ENCODE measurements at places on chromosomes 2 and 18. TPM values are rescaled to one million over a fixed set of nuclear protein-coding genes. Genes with fewer than 3 reads are reported as not detected.

Gene G6PC2
- total RNA-seq, result not detected

- DNase-seq, result no peak
Measured at GRCh38 chr2:193776988-193777387, 1582.3 kb upstream of the TMEFF2 start.

DNA sequence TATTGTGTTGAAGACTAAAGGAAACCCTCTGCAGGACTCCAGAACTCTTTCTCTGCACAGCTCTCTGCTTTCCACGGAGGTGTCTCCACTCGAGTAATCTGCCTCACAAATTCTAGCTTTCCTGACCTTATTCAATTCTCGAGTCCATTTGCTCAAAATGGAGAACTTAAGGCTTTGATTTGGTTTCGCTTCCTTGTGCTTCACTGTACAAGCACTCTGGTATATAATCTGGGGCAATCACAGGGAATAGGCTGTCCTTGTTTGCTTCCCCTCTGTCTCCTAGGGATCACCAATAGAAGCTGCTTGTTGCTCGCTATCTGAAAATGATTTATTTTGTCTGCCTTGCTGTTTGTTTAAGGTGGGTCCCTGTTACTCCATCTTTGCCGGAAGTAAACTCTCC, 129.1 kb upstream of the DOCK10 start:
- no peak for DNase-seq

Gene COPS8
- total RNA-seq, result 73.1 TPM

DNA sequence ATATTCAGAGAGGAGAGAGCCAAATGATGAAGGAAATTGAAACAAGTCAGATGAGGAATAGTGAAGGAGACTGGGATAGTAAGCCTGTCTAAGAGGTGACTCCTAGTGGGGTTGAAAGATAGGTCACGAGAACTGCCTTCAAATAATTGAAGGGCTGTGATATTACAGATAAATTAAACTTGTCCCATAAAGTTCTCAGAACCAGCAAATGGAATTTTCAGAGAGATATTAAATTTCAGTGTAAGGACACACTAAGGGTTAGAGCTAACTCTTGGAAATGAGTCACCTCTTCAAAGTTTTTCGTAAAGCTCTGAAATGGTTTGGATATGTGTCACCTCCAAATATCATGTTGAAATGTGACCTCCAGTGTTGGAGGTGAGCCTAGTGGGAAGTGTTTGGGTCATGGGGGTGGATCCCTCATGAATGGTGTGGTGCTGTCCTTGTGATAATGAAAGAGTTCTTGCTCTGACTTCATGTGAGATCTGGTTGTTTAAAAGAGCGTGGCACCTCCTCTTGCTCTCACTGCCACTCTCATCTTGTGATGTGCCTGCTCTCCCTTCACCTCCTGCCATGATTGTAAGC, 87.3 kb downstream of the BABAM2 start:
- no peak for DNase-seq

DNA sequence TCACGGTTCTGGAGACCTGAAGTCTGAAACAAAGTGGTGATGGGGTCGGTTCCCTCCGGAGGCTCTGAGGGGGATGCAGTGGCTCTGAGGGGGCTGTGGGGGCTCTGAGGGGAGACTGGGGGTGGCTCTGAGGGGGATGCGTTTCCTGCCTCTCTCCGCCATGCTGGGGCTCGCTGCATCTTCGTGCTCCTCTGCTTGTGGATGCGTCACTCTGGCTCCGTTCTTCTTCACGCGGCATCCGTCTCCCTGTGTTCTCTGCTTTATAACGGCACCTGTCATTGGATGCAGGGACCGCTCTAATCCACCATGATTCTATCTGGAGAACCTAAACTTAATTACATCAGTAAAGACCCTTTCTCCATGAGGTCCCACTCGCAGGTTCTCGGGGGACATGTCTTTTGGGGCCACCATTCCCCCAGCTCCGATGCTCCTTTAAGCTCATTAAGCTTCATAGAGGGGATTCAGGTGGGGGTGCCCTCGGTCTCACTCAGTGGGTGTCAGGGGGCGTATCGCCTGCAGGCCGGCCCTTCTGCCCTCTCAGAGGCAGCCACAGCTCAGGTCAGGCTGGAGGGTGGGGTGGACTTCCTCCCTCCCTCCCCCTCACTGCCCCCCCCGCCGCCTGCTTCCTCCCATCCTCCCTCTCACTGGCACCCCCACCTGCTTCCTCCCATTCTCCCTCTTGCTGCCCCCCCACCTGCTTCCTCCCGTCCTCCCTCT, 18.4 kb downstream of the RTP5 start:
- DNase-seq, result no peak

DNA sequence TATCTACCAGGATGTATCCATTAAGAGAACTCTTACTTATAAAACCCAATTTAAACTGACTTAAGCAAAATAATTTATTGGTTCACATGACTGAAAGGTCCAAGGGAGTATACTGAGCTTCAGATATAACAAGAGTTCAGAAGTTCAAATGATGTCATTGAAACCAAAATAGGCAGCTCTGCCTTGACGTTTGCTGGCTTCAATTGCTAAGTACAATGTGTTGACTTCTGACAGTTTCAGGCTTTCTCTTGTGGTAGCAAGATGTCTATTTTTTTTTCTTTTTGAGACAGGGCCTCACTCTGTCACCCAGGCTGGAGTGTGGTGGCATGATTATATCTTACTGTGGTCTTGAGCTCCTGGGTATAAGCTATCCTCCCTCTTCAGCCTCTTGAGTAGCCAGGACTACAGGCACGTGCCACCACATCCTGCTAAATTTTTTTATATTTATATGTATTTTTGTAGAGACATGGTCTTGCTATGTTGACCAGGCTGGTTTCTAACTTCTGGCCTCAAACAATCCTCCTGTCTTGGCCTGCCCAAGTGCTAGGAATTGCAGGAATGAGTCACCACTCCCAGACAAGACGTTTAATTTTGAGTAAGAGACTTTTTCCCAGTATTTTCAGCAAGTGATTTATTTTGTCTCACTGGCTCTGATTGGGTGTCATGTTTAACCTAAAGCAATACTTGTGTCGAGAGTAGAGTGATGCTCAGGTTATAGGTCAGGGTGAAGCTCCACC, 184.8 kb downstream of the NR4A2 start:
- DNase-seq, result no peak

GRCh38 chr2:201313362-201313761, 43.8 kb downstream of the FLACC1 start:
- DNase-seq, result no peak

GRCh38 chr2:232038251-232038880, 76.9 kb downstream of the DIS3L2 start:
- no peak for DNase-seq

DNA sequence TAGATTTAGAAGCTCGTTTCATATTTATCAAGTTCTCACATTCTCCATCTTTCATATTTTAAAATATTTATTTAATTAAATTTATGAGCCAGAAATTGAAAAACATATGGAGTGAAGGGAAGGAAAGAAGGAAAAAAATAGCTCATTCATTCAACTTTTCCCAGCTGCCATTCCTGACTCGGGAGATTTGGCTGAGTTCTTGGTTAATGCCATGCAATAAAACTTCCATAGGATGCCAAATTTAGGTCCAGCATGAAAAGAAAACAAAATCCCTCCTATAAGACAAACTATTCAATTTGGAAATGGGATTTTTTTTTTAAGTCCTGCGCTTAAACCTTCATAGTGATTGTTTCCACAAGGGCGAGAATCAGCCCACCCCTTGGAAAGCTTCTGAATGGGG, 426.1 kb upstream of the TNP1 start:
- no peak for DNase-seq

DNA sequence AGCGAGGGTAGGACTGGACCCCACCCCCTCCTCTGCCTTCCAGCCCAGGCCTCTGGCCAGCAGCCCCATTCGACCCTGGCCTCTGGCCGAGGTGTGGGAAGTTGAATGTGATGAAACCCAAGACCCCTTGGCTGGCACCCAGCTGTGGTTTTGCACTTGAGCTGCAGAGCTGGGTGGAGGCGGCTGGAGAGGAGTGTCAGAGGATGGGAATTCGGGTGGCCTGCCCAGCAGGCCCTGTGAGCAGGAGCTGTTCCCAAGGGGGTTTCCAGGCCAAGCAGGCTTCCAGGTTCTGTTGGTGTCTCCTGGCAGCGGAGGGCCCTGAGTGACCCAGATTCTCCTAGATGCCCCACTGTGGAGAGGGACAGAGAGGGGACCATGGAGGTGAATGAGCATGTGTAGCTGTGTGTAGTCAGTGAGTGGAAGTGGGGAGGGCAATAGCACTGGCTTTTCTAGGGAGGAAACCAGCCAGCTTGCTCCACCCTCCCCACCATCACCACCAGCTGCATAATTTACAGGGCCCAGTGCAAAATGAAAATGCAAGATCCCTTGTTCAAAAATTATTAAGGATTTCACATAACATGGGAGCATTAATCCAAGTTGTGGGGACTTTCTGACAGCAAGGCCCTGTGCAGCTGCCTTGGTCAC, 172.2 kb upstream of the HAAO start:
- peak; percentile 40 for DNase-seq

Gene CHAC2
- 5.2 TPM for total RNA-seq

Gene TMEM198
- 3.9 TPM for total RNA-seq

- no peak for DNase-seq
Measured at GRCh38 chr2:145593280-145593679, 1073.4 kb upstream of the ZEB2 start.

GRCh38 chr2:143513081-143513480, 383.9 kb downstream of the ARHGAP15 start:
- DNase-seq, result peak; percentile 74

Gene PDCD1
- total RNA-seq, result 0.17 TPM

GRCh38 chr2:128326346-128326745, 7.7 kb upstream of the HS6ST1 start:
- peak; percentile 32 for DNase-seq

DNA sequence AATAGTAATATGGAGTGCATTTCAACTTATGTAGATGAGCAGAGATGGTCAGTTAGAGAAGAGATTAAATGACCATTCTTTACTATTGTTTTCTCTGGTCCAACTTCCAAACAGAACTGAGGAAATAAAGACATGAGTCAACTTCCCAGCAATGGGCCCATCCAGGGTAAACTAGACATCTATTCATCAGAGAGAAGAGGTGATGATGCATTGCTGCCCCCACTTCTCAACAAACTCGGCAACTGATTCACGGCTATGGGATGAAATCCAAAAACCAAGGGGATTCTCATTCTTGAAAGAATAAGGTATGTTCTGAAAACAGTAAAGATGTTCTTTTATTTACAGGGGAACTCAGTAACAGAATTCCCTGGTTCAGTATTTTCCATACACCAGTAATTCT, 190.7 kb downstream of the RDH14 start:
- no peak for DNase-seq

GRCh38 chr2:11050565-11050964, 104.7 kb upstream of the SLC66A3 start:
- DNase-seq, result no peak

- DNase-seq, result no peak
Measured at GRCh38 chr2:134314202-134314601, 60.3 kb downstream of the MGAT5 start.

Gene CLIP4
- 8.4 TPM for total RNA-seq

DNA sequence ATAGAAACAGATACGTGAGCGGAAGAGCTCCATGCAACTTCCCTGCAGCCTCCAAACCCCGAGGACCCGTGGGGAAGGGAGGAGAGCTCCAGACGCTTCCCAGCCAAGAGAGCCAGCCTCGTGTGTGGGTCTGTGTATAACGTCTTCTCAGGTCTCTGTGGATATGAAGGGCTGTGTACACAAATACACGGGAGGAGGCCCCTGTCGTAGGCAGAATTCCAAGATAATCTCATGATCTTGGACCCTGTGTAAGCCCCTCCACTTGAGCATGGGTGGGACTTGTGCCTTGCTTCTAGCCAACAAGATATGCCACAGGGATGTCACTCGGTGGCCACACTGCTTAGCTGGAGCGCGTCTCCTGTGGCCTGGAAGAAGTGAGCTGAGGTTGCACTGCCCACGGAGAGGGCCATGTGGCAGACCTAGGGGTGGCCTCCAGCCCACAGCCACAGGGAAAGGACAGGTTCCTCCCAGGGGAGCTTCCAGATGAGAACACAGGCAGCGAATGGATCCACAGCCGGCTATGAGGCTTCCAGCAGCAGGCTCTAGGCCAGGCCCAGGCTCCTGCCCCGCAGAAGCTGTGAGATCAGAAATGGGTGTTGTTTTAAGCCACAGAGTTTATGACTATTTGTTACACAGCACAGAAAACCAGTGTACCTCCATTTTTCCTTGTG, 15.6 kb upstream of the KLF11 start:
- no peak for DNase-seq

- peak; percentile 85 for DNase-seq
Measured at GRCh38 chr2:104658144-104658835, 195.6 kb upstream of the POU3F3 start.

Gene METTL4
- 17.5 TPM for total RNA-seq

DNA sequence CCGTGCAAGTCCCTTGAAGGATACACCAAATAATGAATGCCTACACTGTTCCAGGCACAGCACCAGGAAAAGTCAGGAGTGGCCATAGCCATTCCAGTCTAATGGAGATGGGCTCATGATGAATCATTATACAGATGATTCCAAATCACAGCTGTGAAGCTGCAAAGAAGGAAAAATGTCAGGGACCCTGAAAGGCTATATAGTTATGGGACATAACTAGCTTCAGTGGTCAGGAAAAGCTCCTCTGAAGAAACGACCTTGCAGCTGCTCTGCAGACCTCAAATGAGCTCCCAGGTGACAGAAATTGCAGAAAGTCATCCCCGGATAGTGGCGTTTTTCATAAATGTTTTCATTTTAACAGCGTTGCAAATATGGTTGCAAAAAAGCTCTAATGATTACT, 200.8 kb downstream of the PTGR3 start:
- no peak for DNase-seq

DNA sequence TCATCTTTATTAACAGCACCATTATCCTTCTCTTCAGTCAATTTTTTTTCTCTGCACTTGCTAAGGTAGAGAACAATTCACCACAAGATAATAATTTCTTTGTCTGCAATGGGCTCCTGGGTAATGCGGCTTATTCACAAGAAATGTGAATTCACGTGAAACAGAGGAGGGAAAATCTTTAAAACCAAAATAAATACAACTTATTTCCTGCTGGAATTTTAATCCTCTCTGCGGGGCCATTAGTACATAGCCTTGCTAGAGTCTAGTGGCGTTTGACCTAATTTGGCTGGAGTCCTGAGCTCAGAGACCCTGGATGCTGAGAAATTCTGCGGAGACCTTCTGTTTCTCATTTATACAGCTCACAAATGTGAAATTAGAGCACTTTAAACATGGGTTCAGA, 319.3 kb upstream of the MMADHC start:
- no peak for DNase-seq

Gene GCKR
- 1.8 TPM for total RNA-seq

DNA sequence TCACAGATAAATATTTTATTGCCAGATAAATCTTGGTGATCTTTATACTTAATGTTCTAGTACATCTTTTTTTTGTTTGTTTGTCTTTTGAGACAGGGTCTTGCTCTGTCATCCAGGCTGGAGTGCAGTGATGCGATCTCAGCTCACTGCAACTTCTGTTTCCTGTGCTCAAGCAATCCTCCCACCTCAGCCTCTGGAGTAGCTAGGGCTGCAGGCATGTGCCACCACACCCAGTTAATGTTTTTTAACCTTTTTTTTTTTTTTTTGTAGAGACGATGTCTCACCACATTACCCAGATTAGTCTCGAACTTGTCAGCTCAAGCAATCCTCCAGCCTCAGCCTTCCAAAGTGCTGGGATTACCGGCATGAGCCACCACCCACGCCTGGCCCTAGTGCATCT, 9.1 kb upstream of the C1GALT1C1L start:
- DNase-seq, result no peak

- DNase-seq, result no peak
Measured at GRCh38 chr18:49690312-49690711, 123.0 kb downstream of the ACAA2 start.

- no peak for DNase-seq
Measured at GRCh38 chr2:237982039-237982725, 15.4 kb downstream of the UBE2F start.

- DNase-seq, result no peak
Measured at GRCh38 chr2:168706806-168707205, 95.6 kb upstream of the NOSTRIN start.
